Left ventricle myocardium superior (tissue), 1 donor: ENCODE measurements at places on chromosomes 2 and 18. TPM values are rescaled to one million over a fixed set of nuclear protein-coding genes. Genes with fewer than 3 reads are reported as not detected.

GRCh38 chr2:80028584-80028983 lies 276.0 kb downstream of the LRRTM1 start:
- DNase-seq, result no peak

GRCh38 chr2:121490584-121491133 lies 40.0 kb upstream of the RNU4ATAC start:
- no peak for DNase-seq

- peak; percentile 67 for DNase-seq
Measured at GRCh38 chr2:127664065-127664894, 11.1 kb downstream of the LIMS2 start.

DNA sequence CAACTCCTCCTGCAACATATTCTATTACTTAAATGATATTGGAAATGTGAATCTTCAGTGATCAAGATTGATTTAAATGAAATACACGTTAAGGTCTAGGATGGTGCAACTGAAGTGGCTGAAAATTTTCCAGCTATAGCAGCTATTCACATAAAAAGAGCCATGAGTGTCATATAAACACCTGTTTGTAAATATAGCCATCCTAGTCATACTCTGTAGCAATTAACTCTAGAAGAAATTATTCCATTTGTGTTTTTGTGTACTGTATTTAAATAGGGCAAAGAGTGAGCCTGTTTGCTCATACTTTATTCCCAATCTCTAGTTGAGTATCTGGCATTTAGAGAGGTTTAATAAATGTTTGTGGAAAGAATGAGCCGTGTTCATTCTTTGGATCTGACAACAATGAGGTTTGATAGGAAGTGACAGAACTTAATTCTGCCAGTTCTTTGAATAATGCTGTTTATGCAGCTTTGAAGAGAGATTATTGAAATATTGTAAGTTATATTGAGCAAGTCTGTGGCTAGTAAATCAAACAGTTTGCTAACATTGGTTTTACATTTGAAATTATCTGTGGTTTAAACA lies 49.7 kb downstream of the BABAM2 start:
- no peak for DNase-seq

TMEM198 gene
- total RNA-seq, result 1.7 TPM

SPATA3 gene
- not detected for total RNA-seq

- DNase-seq, result no peak
Measured at GRCh38 chr2:31434911-31435310, 20.4 kb upstream of the XDH start.

DNA sequence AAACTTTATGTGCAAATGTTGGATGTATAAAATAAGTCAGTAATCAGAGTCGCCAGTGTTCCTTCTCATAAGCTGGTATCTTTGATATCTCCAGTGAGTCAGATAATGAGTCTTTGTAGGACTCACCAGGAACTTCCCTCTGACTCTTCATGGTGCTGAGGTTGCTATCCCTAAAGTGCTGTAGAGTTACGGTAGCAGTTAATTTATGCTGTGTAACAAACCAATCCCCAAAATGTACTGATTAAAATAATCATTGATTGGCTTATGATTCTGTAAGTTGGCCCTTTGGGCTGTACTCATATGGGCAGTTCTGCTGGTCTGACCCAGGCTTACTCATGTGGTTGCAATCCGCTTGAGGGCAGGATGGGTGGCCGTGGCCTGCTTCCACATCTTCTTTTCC lies 43.8 kb downstream of the MAIP1 start:
- no peak for DNase-seq

- DNase-seq, result peak; percentile 54
Measured at GRCh38 chr2:37323781-37324535, 675 bp downstream of the PRKD3 start.
